Natural killer cell treated with Interleukin-12 subunit alpha and Interleukin-12 subunit beta and Interleukin-15 and Interleukin-18, amount 100 ng/mL, for 72 hours (primary cell): ENCODE measurements at places on chromosomes 5 and 9.

DNA sequence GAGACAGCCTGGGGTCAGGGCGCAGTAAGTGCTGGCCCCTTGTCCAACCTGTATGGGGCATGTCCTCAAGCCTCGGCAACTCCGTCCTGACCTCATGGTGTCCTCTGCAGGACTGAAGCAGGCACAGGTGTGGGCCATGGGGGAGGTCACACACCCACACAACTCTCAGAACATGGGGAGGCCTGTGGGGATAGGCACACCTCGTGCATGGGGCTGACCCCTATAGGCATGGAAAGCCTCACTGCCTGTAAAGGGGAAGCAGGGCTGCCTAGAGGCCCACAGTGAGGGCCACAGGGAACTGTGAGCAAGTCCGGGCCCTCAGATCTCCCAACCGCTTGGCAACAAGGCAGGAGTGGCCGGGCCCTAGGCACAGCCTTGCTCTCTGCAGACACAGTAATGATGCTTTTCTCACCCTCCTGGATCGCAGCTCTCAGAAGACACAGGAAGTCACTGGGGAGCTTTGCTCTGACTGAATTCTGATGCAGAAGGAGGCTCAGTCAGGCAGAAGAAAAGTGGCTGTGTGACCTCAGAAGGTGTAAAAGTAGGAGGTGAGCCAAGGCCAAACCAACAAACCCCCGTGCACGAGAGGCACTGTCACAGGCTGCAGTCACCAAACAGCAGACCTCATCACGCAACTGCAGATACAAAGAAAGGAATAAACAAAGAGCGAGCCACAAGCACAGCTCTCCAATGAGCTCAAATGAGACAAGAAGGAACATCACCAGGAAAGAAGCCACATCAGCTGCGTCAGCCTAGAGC, 5.4 kb downstream of the IPPK start:
- no peak for DNase-seq

GRCh38 chr9:71858812-71859211, 52.2 kb downstream of the ABHD17B start:
- no peak for DNase-seq

GRCh38 chr9:130810609-130811136, 24.4 kb upstream of the ABL1 start:
- DNase-seq = no peak

GRCh38 chr5:167608390-167609272, 682.8 kb upstream of the WWC1 start:
- DNase-seq = peak; percentile 60

DNA sequence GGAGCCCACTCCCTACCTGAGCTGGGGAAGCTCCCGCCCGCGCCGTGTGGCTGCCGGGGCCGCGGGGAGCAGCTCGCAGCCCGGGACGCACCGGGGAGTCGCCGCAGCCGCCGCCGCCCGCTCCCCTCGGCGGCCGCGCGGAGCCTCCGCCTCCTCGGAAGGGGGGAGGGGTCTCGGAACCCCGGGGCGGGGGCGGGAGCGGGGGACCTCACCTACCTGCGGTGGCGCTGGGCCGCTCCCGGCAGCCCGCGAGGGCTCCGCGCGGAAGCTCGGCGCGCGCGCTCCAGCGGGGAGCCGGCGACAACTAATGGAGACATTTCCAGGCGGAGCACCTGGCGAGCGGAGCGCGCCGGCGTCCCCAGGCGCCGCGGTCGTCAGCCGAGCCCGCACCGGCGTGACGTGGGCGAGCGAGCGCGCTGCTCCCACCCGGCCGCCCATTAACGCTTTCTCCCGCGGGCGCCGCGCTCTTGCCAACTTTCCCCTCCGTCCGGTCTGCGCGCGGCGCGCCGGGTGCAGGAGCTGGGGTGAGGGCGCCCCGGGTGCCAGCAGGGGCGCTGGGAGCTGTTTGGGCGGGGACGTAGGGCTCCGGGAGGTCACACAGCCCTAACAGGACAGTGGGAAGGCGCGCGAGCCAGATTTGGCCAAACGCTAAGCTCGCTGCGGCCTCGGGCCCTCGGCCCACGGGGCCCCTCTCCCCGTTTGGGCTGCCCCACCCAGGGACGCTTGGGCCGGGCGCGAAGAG, 4.3 kb upstream of the IRX4 start:
- DNase-seq = peak; percentile 22

DNA sequence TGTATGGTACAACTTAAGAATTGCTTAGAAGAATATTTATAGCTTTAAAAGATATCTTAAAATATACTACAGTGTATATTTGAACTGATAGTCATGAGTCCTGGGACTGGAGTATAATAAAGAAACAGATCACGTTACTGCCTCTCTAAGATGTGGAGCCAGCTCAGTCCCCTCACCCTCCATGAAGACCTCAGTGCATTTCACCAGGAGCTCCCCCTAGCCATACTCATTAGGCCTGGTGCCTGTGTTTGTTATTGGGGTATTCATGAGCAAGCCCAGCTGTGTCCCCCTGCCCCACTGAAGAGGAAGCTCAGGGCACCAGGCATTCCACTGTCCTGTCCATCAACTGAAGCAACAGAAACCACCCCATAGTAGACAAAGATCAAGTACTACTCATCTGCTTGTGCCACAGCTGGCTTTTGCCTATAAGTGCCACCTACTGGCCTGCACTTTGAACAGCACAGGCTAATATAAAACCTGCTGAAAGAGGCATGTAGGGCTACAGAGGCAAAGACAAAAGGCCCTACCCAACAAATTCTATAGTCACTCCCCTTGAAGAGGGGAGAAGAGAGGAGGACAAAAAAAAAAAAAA, 850.2 kb upstream of the NUDT12 start:
- DNase-seq = no peak

GRCh38 chr5:159893040-159893695, 23.1 kb upstream of the ADRA1B start:
- DNase-seq = no peak

DNA sequence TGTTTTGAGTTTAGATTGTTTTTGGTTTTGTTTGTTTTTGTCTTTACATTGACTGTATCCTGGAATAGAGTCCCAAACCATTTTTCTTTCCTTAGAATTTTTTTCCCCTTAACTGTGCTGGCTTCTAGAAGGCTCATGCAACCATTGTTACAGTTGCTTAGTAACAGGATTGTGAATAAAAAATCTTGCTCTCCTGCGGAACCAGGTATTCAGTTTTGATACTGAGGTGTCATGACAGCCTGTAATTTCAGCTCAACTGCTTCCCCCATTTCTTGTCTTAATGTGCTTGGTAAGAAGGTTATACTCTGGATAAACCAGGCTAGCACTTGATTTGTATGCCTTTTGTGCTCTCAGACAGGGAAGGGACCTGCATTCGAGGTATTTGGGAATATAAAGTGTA, 42.1 kb downstream of the FOCAD start:
- DNase-seq = no peak

- DNase-seq = no peak
Measured at GRCh38 chr5:157520911-157521703, 54.5 kb downstream of the ADAM19 start.

DNA sequence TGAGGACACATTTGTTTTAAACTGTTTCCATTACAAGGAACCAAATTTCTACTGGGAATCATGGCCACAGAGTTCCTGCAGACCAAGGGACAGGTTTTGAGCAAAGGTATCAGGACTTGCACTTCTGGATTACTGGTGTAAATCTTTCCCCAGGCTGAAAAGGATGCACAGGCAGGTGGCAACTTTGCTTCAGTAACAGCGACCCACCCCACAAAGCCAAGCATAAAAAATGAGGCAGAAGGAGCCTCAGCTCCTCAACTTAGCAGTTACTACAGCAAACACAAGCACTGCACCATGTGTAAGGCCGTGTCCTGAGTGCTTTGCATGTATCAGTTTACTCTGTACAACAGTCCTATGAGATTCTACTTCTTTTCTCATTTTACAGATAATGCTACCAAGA, 251.9 kb downstream of the EBF1 start:
- no peak for DNase-seq

DNA sequence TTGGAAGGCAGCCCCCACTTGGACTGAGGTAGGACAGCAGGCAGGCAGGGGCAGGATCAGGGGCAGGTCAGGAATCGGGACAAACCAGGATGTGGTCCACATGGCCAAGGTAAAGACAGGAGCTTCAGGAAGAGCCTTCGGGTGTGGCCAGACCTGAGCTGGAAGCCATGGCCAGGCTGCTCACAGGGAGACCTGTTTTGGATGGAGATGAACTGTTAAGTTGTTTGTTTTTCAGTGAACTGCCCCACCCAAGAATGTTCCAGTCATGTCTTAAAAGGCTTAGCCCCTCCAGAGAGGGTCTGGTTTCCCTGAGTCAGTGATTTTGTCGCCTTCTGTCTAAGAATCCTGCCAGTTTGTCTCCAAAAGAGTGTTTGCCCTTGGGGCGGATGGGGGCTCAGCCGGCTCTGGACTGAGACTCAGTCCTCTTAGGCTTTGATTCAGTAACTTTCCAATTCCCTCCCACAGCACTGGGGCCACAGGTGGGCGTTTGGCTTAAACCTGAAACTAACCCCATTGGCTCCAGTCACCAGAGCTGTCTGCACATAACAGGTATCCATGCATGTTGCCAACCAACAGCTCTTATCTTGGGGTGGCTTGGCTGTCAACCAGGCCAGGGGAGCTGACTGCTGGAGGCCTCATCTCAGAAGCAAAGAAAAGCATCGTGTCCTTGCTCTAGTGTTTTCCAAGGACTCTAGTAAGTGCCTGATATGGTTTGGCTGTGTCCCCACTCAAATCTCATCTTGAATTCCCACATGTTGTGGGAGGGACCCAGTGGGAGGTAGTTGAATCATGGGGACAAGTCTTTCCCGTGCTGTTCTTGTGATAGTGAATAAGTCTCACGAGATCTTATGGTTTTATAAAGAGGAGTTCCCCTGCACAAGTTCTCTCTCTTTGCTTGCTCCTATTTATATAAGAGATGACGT, 11.3 kb upstream of the ANKH start:
- DNase-seq = no peak

DNA sequence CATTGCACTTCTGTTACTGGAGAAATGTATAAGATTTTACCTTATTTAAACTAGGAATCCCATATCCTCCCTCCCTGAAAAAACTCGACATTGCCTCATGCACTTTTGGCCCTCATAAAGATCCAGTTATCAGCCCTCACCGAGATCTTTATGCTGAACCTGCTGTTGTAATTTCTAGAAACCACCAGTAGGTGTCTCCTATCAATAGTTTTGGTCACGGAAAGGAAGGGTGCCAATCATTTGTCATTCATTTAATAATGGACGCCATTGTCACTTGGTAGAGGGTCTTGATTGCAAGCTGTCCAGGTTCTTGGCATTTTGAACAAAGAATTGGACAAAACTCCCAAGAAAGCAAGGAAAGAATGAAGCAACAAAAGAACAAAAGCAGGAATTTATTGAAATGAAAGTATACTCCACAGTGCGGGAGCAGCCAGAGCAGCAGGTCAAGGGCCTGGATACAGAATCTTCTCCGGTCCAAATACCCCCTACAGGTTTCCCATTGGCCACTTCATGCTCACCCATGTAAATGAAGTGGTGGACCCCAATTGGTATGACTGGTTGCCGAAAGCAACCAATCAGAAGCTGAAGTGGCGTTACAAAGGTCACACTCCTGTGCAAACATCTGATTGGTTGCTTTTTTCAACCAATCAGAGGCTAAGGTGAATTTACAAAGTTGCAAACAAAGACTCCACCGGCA, 524.3 kb downstream of the PSAT1 start:
- DNase-seq = no peak

GRCh38 chr5:142600092-142600491, 85.8 kb downstream of the FGF1 start:
- DNase-seq = no peak

DNA sequence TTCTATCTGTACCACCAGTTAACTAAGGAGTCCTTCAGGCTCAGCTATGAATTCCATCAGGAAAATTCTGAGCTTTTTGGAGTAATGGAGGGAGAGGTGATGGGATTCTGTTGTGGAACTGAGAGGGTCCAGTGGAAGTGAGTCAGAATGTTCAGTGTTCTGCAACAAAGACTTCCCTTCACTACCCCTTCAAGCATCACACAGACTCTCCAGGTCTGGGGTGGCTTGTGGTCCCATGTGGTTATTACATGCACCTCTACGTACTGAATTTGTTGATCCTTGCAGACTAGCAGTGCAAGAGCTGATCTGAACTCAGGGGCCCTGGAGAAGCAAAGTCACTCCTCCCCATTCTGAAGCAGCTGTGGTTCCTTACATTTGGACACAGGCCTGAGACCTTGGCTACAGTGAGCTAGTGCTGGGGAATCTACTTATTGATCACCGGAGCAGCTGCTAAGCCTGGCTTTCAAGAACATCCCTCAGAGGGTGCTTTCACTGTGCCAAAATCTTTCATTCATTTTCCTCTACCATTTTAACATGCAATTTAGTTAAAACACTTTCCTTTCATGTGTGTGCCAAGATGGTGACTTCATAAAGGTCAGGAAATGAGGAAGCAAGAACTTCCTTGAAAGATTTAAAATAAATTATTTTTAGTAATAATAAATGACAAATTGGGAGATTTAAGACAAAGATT, 75.0 kb upstream of the TNC start:
- DNase-seq = no peak

- DNase-seq = peak; percentile 53
Measured at GRCh38 chr5:64331597-64332277, 166.1 kb downstream of the RNF180 start.

DNA sequence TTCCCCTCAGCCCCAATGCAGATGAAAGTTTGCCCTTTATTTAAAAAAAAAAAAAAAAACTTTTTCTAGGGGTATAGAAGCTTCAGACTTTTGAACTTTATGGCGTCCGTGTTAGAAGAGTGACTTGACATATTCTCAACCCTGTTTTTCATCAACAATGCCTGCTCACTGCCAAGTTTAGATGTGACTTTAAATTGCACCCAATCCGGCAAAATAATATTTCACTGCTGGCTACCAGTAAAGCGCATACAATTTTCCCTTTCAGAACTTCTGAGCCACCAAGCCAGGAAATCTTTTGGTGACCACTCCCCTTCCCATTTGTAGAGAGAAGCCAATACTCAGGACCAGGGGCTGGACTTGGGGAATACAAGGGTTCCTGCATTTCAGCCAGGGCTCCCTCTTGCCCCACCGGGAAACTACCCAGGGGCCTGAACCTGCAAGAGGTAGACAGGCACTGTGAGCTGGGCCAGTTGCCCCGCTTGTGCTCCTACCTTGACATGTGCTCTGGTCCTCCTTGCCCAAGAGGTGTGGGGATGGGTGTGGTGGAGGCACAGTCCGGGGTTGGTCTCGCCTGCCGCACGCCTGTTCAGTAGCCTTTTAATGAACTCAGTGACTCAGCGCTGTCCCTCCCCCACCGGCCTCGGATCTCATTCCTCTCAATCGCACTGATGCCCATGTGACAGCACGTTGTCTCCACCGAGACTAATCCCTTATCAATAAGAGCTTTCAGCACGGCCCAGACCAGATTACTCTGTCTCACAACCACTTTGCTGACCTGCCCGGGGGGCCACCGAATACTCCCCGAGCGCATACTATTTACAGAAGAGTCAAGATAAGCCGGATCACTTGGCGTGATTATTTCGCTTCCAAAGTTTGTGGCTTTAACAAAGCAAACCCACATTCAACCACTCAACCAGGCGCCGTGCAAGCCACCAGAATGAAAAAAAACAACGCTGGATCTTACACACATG, 226.4 kb downstream of the DCP2 start:
- DNase-seq = no peak
